ENCODE measurements at places on chromosomes 4 and X.

DNA sequence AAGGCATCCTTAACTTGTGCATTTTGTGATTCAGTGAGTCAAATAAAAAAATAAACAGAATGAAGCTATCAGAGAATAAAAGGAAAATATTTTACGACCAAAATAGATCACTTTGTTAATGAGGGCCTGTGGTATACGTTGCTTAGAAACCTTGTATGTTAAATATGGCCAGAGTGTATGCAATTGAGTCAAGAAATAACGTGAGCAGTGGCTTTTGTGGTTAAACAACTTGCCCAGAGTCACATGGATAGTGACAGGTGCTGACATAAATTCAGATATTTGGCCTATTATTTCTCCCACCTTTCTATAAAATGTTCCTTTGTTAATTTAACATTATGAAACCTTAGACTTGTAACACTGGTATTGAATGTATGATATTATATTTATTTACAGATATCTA, 393.4 kb downstream of the PABPC4L start:
- no peak for DNase-seq

- DNase-seq: peak; percentile 52
These were observed 70.0 kb upstream of the TSPAN5 start for GRCh38 chr4:98728433-98728832.

DNA sequence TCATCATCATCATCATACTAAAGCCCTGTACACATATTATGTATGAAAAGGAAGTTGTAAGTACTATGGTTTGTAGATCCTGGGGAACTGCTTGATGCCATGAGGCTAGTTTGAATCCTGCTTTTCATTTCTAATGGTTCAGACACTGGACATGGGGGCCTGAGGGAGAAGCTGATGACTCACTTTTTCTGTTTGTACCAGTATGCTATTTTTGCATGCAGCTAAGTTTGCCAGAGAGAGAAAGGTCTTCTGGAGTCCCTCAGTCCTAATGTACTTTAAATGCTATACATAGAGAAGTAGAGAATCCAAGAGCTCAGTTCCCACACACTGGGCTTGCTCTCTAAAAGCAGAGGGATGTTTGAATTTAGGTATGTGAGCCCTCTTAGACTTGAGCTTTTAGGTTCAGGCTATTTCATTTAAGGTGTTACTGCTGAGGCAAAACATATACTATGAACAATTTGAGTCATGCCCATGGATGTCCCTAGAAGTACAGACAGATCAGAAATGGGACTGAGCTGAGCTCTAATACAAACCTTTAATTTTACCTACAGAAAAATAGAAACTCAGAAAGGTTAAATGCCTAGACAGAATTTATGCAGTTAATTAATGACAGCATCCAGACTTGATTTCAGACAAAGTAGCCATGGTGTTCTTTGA, 17.6 kb upstream of the HS3ST1 start:
- no peak for DNase-seq

- no peak for DNase-seq
These were observed 42.1 kb downstream of the SLC9A7 start for GRCh38 chrX:46716796-46717195.

GRCh38 chrX:38233891-38234667, 13.4 kb upstream of the SRPX start:
- no peak for DNase-seq

DNA sequence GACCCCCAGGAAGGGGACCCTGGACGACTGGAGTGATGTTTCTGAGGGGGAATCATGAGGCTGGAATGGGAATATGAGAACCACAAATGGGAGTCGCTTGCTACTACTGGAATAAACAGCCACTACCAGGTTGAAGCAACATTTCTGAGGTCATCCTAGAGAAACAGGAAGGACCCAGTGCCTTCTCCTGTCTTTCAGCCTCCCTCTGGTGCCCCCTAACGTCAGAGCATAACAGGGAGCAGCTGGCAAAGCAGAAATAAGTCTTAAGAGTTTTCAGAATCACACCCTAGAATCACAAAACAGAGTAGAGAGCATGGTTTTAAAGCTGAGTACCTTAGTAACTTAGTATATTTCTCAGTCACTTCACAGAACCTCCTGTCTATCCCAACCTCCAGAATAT, 347.8 kb upstream of the PITX2 start:
- no peak for DNase-seq

DNA sequence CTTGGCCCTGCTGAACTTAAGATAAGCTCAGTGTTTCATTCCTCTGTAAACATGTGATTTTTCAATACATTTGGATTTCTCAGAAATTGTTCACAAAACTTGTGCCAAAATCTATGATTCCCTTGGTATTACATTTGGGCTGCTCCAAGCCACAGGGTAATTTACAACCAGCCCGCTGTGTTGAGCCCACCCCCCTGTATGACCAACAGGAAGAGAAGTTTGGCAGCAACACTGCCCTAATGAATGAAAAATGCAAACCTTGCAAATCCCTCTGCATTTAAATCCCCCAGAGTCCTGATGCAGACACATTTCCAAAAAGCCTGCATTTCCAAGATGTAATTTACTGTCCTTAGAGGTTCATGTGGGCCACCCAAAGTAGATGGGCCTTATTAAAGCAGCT, 34.1 kb upstream of the GAB1 start:
- no peak for DNase-seq

GRCh38 chr4:114813961-114814360, 215.4 kb downstream of the UGT8 start:
- no peak for DNase-seq

GRCh38 chr4:86032476-86033022, 327.3 kb downstream of the MAPK10 start:
- DNase-seq: no peak

GRCh38 chr4:37970702-37971101, 10.5 kb downstream of the PTTG2 start:
- DNase-seq: no peak

DNA sequence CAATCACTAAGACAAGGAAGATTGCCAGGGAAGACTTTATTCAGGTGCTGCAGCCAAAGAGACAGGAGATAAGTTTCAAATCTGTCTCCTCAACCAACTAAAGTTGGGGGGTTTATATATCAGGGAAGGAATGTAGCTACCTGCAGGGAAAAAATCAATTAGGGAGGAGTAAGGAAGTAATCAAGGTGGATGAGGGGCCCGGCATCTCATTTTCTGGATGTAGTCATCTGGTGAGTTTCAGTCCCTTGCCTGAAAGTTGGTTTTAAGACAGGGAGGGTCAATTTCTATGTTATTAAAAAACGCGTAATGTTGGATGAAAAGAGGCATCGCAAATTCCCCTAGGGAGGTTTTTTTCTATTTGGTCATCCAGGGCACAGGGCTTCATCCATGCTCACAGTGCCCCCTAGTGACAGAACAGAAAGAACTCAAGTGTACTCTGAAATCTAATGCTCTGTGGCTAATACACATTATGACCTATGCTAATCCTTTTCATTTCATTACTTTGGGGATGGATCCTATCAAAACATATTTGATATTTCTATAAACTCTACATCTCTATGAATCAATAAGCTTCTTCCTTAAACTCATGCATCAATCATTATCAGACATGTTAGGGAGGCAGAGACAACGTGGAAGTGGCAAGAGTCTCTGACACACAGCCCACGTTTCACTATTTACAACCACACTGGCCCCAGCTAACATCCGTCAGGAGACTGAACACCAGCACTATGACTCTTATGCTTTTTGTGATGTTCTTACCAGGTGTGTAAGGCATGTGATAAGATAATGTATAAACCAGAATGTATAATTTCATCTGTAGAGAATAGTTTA, 1577.0 kb upstream of the TENM3 start:
- no peak for DNase-seq

GRCh38 chr4:45648846-45649245, 475.0 kb downstream of the GABRG1 start:
- DNase-seq: no peak

- no peak for DNase-seq
These were observed 38.1 kb upstream of the EDA2R start for GRCh38 chrX:66676990-66677389.

GRCh38 chr4:80107374-80107773, 34.3 kb upstream of the ANTXR2 start:
- no peak for DNase-seq

DNA sequence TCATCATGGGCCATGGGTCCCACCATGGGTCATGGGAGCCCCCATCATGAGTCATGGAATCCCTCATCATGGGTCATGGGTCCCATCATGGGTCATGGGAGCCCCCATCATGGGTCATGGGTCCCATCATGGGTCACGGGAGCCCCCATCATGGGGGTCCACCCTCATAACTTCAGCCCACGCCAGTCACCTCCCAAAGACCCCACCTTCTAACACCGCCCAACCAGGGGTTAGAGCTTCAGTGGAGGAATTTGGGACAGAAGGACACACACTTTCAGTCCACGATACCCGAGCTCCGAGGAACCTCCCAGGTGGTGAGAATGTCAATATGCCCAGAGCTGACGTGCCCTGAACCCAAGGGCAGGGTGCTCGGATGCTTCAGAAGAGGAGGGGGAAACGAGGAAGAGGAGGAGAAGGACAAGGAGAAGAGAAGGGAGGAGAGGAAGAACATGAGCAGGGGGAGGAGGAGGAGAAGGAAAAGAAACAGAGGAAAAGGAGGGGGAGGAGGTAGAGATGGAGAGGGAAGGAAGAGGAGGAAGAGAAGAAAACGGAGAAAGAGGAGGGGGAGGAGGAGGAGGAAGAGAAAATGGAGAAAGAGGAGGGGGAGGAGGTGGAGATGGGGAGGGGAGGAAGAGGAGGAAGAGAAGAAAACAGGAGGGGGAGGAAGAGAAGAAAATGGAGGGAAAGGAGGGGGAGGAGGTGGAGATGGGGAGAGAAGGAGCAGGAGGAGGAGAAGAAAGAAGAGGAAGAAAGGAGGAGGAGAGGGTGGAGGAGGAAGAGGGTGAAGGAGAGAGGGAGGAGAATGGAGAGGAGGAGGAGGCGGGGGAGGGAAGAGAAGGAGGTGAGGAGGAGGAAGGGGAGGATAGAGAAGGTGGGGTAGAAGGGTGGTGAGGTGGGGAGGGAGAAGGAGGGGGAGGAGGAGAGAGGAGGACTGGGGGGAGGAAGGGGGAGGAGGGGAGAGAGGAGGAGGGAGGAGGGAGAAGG, 17.7 kb downstream of the IL3RA start:
- DNase-seq: no peak

- no peak for DNase-seq
These were observed 331.0 kb upstream of the EMCN start for GRCh38 chr4:100848841-100849240.

DNA sequence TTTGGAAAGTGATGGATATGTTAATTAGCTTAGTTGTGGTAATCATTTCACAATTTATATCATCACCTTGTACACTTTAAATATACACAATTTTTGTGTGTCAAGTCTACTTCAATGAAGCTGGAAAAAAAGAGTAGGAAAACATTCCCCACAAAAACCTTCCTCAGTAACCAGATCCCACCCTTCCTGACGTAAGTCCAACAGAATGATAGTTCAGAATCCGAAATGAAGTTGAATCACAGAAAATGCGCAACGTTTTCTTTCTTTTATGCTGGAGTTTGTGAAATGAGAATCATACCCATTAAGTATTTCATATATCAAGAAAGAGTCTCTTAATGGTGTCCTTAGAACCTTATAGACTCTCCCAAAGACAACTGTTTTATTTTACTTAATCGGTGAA, 292.9 kb downstream of the USP46 start:
- DNase-seq: no peak

- DNase-seq: no peak
These were observed 413.4 kb upstream of the AGA start for GRCh38 chr4:177855507-177856197.

- DNase-seq: no peak
These were observed 149.2 kb downstream of the TBL1X start for GRCh38 chrX:9614016-9614415.

DNA sequence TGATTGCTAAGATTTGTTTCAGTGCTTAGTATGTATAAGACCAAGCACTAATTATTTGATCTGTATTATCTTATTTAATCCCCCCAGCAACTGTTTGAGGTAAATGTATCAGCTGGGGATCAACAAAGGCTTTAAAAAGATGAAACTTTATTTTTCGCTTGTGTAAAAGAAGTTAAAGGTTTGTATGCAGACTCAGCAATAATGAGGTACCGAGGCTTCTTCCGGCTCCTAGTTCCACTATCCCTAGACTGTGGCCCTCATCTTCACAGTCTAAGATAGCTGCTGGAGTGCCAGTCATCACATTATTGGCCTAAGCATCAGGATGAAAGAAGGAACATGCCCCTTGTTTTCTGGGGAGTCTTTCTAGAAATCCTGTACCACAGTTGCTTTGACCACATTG, 105.6 kb upstream of the SCML1 start:
- DNase-seq: no peak

DNA sequence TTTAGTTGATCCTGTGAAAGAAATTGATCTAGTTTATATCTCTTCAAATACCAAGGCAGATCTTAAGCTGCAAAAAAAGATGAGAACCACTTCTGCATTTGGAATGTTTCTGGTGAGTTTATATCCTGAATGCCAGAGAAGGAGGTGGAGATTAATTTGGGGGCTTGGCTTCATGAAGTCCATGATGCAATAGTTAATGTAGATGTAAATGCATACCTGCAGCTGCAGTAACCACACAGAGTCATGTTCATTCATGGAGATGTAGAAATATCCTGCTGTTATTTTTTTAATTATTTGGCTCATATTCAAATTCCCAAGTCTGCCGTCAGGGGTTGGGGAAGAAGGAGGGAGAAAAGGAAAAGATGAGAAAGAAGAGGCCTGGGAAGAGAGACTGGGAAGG, at the start of gene SULT1E1:
Gene SULT1E1 (minus strand): TSS at position 94 of the 400 bp plus-strand sequence. CDS start 2,501 bp downstream, outside the sequence.
- DNase-seq: no peak

GRCh38 chr4:99845708-99846469, 29.3 kb downstream of the DAPP1 start:
- no peak for DNase-seq

- no peak for DNase-seq
These were observed 172.5 kb downstream of the RAP1GDS1 start for GRCh38 chr4:98433691-98434090.

GRCh38 chr4:5753766-5754528, 42.9 kb downstream of the EVC start:
- DNase-seq: no peak

GRCh38 chr4:171101845-171102244, 711.4 kb upstream of the GALNTL6 start:
- DNase-seq: no peak

DNA sequence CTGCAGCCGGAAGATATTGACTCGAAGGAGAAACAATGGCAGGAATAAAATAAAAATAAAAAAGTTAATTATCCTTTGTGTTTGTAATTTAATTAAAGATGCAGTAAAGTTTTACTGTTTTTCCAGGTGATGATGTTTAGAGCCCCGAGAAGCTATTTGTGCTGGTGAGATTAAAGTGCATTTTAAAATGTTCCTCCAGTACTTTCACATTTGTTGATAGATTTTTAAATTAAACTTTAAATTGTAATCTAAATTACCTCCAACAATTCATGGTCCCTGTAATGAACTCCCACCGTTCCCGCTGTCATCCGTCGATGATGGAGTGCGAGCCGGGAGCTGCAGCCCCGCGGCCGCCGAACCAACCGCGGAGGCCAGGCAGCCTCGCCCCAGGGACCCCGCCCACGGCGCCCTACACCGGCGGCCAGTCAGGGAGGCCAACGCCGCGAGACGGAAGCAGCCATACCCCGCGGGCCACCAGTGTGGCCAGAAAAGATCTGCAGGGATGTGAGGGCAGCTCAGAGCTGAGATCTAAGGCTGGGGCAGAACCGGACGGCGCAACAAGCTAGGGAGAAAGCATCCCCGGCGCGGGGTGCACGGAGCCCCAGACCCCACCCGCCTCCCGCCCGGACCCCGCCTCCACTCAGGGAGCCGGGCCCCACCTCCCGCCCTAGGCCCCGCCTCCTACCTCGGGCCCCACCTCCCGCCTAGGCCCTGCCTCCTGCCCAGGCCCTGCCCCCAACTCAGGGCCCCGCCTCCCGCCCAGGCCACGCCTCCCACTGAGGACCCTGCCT, 104.0 kb downstream of the FAM53A start:
- no peak for DNase-seq

All from DMS 273 treated with DMSO at 0.1 percent for 48 hours (cell line).